SHP77 treated with DMSO at 0.1 percent for 48 hours (cell line): ENCODE measurements at places on chromosomes 2 and 18.

- no peak for DNase-seq
These were observed 53.2 kb upstream of the RAB27B start for GRCh38 chr18:54774981-54775665.

DNA sequence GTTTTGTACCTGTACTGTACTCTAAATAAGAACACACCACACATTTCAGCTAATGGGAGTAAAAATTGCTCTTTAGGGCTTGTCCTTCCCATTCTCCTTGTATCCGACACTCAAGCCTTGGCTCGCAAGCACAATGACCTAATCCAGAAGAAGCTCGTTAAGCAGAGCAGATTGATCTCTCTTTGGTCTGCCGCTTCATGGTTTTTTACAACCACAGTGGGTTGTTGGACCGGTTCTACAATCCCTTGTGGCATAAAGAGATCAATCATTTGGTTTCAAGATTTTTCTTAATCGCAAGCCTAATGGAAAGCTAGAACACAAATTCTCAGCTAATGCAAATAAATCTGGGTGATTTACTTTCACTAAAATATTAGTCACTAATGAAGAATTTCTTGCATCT, 662.1 kb downstream of the LRP1B start:
- DNase-seq: no peak

- no peak for DNase-seq
These were observed 133.9 kb downstream of the TNS1 start for GRCh38 chr2:217868911-217869334.

DNA sequence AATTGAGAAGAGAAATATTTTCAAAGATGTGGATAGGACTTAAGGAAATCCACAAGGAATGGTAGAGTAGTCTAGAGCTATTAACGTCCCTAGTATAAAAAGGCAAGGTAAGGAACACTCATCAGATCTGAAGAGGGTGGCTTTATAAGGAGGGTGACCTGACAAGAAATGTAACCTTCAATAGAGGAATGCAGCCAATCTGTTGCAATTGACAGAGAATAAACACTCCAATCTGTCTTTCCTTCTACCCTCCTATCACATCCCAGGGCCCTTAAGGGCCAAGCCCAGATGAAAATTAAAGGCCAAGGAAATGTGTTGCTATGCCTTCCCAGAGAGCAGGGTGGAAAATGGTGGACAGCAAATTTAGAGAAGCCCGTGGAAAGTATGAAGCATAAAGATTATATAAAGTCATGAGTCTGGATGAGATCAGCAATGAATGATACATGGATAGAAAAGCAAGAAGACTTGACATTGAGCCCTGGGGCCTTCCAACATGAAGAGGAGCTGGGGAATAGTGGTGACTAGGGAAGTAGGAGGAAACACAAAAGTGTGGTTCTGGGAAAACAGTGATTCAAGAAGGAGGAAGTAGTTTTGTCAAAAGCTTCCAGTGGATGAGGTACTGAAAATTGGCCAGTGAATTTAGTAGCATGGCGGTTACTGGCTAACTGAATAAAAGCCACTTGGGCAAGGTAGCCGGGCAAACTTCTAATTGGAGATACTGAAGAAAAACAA, 270.6 kb upstream of the TANK start:
- no peak for DNase-seq

DNA sequence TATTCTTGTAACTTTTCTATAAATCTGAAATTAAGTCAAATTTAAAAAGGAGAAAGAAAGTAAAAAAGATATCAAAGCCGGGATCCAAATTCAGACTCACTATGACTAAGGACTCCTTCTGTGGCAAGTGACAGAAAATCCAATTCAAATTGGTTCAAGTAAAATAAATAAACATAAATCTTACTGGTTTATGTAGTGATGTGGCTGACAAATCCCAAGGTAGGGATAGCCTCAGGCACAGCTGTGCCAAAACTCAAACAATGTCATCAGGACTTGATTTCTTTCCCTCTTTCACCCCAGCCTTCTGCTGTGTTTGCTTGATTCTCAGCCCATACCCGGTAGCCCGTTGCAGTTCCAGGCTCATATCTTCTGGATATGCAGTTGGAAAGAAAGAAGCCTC, 284.6 kb downstream of the SP3 start:
- DNase-seq: no peak

- no peak for DNase-seq
These were observed 78.7 kb downstream of the CUL3 start for GRCh38 chr2:224506494-224506893.

DNA sequence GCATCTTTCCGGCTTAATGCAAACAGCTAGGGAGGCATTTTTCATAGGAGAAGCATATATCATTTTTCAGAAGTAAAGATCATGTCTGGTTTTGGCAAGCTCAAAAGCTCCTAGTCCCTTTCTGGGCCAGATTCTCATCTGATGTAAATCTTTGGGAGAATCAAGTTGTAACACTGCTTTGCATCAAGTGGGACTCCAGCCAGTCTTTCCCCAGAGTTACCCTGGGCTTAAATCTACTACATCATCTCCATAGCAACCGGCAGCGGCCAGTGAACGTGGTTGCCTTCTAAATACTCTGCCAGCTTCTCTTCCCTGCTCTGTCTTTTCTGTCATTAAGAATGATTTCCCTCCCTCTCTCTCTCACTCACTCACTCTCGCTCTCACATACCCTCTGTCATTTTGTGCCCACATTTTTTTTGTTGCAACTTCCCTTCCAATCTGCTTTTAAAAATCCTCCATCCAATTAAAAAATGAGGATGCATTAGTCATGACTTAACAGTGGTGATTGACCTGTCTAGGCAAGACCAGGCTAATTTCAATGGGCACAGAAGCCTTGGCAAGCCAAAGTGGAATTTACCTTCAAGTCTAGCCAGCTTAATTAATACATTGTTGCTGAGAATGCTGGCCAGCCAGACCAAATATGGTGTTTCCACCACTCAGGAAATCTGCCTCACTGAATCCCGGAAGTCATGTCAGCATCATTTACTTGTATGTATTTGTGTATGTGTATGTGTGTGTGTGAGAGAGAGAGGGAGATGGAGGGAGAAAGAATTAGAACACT, 93.0 kb downstream of the NRP2 start:
- DNase-seq: peak; percentile 24

DNA sequence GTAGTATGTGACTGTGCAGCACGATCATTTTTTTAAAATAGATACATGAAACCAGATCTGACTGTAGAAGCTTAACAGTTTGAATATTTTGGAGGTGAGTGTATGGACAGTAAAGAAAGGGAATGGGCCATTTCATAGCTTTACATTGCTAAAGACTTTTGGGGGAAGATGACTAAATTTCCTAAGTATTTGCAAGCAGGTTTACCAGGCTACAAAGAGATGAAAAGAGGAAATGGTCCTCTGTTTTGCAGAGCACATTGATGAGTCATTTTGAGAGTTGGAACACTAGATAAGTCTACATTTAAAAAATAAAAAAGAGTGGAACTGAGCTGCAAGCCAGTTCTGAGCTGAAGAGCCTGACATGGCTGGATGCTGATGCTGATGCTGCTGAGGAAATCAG, 115.7 kb upstream of the LRATD1 start:
- DNase-seq: no peak

DNA sequence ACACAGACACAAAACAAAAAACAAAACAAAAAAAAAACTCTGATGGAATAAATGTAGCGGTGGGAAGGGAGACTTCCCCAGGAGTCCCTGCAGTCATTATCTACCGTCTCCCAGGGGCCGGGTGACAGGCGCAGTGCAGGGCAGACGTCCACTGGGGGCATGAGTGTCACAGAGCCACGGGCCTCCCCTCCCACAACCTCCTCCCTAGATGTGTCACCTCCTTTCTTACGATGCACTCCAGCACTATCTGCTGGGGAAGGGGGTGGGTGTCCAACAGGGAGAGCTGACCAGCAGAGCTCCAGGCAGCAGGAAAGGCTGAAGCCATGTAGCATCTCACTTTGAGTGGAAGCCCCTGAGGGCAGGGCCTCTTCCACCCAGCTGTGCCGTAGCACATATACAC, 84.5 kb downstream of the LONRF2 start:
- no peak for DNase-seq

GRCh38 chr2:181680055-181680936, at the start of gene NEUROD1:
Gene NEUROD1 (minus strand): TSS chr2:181680517. CDS start chr2:181678860, 1,657 bp downstream.
- DNase-seq: no peak

GRCh38 chr2:68789603-68790002, 55.0 kb downstream of the ARHGAP25 start:
- no peak for DNase-seq

- DNase-seq: no peak
These were observed 628.6 kb upstream of the ID2 start for GRCh38 chr2:8053216-8053615.

- DNase-seq: no peak
These were observed 193 bp downstream of the MBOAT2 start for GRCh38 chr2:9003366-9003615.

DNA sequence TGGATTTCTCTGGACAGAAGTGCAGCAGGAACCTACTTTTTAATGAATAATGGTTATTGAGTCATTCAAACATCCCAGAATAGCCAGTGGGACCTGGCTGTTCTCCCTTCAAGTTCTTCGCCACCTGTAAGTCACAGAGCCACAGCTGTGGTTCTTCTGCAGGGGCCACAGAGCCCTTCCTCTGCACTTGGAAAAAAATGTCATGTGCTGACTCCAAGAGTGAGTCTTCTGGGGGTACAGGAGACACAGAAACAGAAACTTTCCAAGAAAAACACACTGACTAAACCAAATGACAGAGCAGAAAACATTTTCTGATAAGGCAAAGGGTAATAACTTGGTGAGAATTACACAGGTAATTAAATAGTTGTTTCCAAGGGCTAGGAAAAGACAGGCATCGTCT, 68.7 kb upstream of the FN1 start:
- DNase-seq: no peak

DNA sequence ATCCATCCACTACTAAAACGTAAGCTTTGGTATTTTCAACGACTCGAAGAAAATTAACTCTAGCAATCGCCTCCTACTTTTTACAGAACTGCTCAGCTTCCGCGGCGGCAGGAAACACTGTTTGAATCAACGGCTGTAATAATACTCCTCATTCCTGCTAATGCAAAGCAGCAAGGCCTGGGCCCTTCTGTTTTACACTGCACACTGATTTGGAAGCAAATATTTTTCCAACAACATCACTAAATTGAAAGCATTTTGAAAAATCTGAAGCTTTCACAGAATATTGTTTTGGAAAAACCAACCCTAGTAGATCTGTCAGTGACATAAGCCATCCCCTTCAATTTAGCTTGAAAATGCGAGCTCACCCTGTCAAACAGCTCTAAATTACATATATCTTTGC, 261.2 kb downstream of the TXNL1 start:
- no peak for DNase-seq

GRCh38 chr2:12774395-12774727, 57.6 kb downstream of the TRIB2 start:
- no peak for DNase-seq

DNA sequence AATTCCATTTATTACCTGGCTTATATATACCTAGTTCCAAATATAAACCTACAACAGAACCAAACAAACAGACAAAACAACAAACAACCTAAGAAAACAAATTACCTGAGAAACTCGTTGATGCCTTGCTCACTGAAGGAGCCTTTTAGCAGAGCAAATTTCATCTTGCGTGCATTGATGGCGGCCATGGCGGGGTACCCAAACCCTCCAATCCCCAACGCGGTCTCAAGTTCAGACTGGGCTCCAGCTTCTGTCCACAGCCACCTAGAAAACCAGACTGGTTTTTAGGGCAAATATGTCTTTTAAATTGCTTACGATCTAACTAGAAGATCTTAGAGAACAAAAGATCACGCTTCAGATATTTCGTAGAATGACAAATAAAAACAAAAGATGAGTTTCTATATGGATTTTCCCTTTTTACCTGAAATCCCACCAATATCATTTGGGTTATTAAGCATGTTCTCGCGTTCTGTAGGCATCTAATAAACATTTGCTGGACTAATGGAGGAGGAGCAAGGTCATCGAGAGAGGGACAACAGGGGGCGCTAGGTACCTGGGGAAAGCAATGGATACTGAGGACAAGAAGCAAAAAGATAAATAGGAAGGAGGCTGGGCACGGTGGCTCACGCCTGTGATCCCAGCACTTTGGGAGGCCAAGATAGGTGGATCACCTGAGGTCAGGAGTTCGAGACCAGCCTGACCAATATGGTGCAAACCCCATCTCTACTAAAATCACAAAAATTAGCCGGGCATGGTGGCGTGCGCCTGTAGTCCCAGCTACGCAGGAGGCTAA, 25.2 kb downstream of the PDIA6 start:
- no peak for DNase-seq

DNA sequence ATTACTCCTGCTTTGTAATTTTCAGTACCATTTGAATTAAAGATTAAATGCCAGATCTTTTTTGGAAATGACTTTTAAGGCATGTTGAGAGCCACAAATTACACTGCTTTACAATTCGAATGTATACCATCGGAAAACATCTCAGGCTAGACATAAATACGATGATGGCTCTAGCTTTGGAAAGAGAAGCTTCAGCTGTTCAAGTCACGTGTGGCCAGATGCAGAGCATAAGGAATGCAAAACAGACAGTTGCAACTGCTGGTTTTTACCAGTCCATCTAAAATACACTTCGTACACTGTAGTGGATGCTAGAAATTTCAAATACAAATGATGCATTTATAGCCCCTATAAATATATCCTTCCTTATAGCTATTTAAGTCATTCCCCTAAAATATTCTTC, 8.0 kb downstream of the ZNF516 start:
- DNase-seq: no peak

GRCh38 chr2:218261423-218262236, 815 bp downstream of the GPBAR1 start:
- peak; percentile 13 for DNase-seq

GRCh38 chr2:231884438-231885140, 41.6 kb downstream of the NPPC start:
- no peak for DNase-seq

GRCh38 chr2:162070228-162070936, 3.6 kb downstream of the DPP4 start:
- DNase-seq: no peak

GRCh38 chr2:147331790-147332419, 512.9 kb upstream of the ACVR2A start:
- DNase-seq: no peak

DNA sequence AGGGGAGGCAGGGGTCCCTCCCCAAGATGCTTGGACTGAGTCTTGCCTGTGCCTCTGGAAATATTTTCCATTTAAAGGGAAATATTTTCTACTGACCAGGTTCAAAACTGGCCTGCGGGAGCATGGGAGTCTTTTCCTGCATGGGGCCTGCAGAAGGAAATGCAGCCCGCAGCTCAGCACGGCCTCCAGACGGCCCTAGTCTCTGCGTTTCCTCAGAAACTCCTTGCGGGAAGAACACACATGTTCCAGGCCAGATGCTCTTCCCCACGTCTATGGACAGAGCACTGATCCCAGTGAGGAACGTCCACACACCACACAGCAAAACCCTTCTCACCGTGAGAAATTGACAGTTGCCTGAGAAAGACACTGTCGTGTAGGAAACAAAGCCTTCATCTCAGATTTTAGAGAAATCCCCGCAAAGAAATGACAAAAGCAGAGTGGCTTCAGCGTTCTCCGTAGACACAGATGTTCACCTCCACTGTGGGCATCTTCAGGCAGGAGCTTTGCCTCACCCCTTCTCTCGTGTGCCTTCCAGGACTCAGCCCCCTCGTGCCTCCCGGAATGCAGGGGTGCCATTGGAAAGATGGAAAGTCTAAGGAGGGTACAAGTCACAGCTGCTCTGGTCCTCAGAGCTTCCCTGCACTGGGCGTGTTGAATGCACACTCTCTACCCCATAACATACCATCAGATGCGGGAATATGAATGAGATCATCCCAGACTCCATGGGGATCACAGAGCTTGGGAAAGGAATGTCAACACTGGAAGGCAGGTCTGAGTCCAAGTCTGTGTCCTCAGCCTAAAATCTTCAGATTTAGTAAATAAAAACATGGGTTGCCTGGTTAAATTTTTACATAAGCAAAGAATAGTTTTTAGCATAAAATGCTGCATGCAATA, 438.7 kb upstream of the SALL3 start:
- DNase-seq: no peak
